Kidney (tissue), 22 donors: ENCODE measurements at places on chromosomes 5 and 9.

DNA sequence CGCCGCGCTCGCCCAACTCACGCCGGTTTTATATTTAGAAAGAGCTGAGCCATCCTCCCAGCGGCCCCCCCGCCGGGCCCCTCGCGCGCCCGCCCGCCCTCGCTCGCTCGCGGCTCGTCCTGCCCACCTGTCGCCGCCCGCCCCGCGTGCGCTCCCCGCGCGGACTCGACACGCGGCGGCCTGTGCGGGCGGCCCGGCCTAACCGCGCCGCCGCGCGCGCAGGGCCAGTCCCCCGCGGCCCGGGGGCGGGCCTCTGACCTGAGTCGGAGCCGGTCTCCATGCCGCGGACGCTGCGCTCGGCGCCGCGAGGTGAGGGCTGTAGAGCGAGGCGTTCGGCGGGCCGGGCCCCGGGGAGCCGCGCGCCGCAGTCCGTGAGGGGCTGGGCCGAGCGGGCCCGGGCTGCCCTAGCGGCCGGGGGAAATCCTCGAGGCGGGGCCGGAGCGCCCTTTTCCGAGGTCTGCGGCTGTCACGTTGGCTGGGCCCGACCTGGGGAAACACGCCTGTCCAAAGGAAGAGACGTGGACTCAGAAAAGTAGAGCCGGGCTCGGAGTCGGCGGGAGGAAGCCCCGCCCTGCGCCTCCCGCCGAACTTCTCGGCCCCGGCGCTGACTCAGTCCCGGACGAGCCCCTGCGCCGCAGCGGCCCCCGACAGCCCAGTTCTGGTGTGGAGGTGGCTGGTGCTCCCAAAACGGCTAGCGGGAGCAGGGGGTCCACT is at the start of gene ECPAS:
Gene ECPAS, minus strand, starts transcription at position 526 of the 714 bp plus-strand sequence. CDS start 11,465 bp downstream, outside the sequence.
- DNase-seq: peak; percentile 89

- DNase-seq: peak; percentile 87
Observed at GRCh38 chr5:36692791-36693763, 86.7 kb downstream of the SLC1A3 start.

- no peak for DNase-seq
Observed at GRCh38 chr5:163409384-163409783, 28.0 kb upstream of the CCNG1 start.

GRCh38 chr5:93497096-93497495 is 83.9 kb downstream of the NR2F1-AS1 start:
- no peak for DNase-seq

- no peak for DNase-seq
Observed at GRCh38 chr5:35129921-35130485, 82.3 kb upstream of the AGXT2 start.

DNA sequence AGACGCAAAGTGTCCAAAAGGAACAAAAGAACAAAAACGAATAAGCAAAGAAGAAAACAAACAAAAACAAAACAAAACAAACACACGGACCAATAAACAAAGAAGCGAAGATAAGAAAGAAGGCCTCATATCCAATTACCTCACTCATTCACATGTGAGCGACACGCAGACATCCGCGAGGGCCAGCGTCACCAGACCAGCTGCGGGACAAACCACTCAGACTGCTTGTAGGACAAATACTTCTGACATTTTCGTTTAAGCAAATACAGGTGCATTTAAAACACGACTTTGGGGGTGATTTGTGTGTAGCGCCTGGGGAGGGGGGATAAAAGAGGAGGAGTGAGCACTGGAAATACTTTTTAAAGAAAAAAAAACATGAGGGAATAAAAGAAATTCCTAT is 28.3 kb upstream of the WWC1 start:
- no peak for DNase-seq

GRCh38 chr5:35881758-35882157 is 25.1 kb downstream of the IL7R start:
- DNase-seq: no peak

DNA sequence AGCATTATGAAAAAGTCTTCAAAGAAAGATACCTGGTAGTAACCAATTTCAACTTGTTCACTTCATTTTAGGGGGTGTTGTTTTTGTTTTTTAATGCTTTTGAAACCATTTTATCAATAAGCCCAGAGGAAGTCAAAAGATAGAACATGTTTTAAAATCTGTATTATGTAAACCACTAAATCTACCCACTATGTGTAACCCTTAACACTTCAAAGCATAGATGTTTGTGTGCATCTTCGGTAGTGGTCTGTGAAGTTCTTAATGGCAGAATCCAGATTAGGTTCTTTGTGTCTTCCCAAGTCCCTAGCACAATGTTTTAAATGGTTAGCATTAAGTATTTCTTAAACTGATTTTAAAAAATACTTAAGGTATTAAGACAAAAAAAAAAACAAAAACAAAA is 6.3 kb downstream of the PLAA start:
- DNase-seq: no peak

GRCh38 chr5:107319901-107320300 is 350.8 kb downstream of the EFNA5 start:
- no peak for DNase-seq

DNA sequence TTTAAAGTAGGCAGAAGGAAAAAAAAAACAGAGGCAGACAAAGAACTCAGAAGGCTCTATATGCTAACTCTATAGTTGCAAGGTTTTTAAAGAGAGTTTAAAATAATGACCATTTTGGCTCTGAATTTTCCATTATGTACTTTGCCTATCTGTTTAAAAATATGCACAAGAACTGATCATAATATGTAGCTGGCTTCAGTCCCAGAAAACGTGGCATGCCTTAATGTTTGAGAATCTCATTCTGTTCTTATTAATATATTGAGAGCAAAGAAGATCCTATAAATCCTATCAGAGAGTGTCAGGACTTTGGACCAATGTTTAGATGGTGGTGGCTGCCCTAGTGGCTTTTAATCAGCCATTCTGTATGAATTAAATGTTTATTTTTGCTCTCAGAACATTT is 121.5 kb downstream of the JMY start:
- no peak for DNase-seq

DNA sequence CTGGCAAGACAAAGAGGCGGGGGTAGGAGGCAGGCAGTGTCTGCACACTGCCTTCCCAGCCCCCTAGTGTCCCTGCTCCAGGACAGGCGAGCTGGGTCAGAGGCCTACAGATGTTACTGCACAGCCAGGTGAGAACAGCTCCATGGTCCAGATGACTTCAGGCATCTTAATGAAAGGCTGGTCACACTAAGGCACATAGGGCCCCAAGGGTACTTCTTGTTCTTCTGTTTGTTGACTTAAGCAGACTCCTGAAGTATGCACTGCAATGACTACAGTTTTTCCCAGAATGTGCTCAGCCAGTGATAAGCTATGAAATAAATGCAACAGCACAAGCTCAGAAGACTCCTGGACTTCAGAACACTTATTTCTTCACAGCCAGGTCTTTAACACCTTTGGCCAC is 27.4 kb downstream of the ATPSCKMT start:
- no peak for DNase-seq

DNA sequence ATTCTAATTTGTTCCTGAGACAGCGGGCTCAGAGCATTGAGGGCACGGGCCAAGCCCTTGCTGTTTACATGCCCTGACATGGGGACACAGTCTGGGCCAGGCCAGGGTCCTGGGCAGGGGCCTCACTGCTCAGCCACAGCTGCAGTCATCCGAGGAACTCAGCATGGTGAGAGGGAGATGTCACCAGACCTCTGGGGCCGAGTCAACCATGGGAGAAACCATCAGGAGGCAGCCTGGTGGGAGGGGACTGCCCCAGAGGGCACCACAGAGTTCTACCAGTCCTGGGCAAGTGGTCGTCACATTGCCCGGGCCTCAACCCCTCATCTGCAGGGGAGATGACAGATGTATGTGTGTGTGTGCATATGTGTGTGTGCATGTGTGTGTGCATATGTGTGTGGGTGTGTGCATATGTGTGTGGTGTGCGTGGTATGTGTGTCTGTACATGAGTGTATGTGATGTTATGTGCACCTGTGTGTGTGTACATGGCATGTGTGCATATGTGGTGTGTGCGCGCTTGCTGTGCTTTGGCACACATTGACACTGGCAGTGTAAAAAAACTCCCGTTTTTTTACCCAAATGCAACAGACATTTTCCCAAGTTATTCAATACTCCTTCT is 42.4 kb upstream of the TMEM250 start:
- DNase-seq: peak; percentile 59

GRCh38 chr9:109579191-109579948 is 81.3 kb upstream of the PTPN3 start:
- DNase-seq: no peak

- peak; percentile 29 for DNase-seq
Observed at GRCh38 chr9:97109194-97109811, 70.4 kb upstream of the CTSV start.

DNA sequence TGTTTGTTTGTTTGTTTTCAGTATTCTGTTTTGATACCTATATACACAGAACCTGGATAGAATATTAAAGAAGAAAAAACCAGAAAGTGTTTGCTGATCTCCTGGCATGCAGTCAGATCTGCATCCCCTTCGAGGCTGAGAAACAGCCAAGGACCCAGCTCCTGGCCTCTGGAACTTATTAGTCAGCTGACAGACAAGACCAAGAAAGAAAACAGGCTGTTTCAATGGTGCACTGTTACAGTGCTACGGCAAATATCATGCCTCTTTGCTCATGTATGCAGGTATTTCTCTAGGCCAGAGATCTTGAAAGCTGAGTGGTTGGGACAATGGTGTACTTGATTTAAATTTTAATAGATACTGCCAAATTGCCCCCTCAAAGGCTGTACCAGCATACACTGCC is 95.0 kb downstream of the C5orf15 start:
- no peak for DNase-seq

DNA sequence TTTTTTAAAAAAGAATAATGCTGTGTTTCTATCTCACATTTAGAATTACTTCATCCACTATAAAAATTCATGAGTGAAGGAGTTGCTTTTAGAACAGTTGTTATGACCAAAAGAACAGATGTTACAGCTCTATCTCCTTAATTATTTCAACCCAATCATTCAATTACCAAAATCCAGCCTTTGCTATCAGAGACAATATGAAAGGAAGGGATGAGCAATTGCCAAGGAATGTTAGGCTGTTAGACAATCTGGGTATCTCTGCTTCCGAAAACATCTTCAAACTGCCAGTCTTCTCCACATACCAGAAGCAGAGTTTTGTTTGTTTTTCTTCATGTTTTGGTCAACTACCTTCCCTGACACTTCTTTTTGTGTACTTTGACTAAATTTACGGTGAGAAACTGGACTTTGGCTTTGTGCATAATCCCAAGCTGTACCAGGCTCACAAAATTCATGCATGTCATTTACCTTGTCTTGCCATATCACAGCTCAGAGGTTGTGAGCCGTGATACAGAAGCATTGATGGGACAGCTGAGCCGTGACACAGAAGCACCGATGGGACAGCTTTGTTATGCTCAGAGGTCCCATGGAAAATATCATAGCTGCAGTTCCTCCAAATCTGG is 405.5 kb downstream of the KIF4B start:
- DNase-seq: no peak

GRCh38 chr5:15587916-15588315 is 87.9 kb downstream of the FBXL7 start:
- peak; percentile 35 for DNase-seq

DNA sequence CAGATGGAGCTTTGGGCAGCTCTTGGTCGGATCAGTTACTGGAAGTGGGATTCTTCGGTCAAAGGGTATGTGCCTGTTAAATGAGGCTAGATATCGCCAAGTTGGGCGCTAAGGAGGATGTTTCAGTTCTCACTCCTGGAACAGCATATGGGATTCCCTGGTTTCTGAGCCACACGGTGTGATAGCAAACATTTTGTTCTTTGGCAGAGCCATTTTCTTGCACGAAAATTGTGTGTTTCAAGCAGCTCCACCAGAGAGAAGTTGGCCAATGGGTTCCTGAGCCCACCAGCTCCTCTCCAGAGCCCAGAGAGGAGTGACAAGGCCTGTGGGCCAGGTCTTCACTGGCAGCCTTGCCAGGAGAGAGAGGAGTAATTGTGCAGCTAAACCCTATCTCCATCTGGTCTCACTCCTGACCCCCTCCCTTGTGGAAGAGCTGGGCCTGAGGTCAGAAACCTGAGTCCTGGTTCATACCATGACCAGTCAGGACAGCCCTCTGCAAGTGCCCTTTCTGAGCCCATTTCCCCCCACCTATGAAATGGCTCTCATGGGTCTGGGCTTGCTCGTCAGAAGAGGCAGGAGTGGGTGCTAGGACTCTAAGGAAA is 10.7 kb upstream of the SLC6A7 start:
- no peak for DNase-seq

DNA sequence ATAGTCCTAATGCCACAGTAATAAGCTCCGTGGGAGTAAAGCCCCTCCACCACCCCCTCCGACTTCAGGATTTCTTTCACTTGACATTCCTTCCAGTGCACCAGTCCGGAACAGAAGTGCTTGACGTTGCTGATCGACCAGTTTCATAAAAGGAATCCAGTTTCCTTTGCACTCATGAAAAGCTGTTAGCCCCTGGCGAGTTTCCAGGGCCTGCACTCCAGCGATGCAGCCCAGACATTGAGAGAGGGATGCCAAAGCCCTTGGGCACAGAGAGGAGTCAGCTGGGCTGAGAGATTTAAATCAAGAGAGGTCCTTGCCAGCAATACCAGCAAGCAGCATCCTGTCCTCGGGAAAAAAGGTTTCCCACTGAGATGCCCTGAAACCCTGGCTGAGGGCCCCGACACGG is 170.1 kb downstream of the GABBR2 start:
- DNase-seq: peak; percentile 50

DNA sequence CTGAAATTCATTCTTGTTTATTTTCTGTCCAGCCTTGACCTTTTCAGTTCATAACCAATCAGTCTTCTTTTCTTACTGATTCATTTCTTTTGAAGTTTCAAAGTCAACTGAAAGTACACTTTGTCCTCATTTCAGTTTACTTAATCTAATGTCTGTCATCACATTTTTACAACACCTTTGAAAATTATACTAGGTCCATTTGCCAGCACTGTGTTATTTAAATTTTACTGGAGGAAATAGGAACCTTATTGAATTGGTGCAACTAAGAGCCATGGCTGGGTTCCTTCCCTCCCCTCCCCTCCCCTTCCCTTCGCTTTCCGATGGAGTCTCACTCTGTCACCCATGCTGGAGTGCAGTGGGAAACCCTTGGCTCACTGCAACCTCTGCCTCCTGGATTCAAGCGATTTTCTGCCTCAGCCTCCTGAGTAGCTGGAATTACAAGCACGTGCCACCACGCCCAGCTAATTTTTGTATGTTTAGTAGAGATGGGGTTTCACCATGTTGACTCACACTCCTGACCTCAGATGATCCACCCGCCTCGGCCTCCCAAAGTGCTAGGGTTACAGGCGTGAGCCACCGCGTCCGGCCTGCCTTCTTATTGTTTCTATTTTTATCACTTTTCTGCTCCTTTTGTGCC is 6.3 kb downstream of the RMI1 start:
- DNase-seq: no peak

DNA sequence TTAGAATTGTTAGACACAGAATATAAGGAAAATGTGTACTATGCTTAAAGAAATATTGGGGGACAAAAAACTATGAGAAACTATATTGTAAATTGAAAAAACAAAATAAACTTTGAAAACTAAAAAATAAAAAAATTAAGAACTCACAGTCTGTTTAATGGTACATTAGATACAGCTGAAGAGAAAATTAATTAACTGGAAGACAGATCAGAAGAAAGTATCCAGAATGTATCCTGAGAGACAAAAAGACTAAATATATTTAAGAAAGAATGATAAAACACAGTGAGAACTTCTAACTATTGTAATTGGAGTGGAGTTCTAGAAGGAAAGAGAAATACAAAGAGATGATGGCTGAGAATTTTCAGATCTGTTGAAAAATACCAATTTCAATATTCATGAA is 57.6 kb upstream of the SH3PXD2B start:
- DNase-seq: no peak

GRCh38 chr5:3490957-3491507 is 104.6 kb upstream of the IRX1 start:
- no peak for DNase-seq
